ENCODE measurements at places on chromosomes 16 and 17.

- no peak for DNase-seq
Observed at GRCh38 chr17:36742267-36743000, 141.1 kb downstream of the MRM1 start.

- DNase-seq: no peak
Observed at GRCh38 chr17:51397361-51398127, 137.2 kb downstream of the UTP18 start.

DNA sequence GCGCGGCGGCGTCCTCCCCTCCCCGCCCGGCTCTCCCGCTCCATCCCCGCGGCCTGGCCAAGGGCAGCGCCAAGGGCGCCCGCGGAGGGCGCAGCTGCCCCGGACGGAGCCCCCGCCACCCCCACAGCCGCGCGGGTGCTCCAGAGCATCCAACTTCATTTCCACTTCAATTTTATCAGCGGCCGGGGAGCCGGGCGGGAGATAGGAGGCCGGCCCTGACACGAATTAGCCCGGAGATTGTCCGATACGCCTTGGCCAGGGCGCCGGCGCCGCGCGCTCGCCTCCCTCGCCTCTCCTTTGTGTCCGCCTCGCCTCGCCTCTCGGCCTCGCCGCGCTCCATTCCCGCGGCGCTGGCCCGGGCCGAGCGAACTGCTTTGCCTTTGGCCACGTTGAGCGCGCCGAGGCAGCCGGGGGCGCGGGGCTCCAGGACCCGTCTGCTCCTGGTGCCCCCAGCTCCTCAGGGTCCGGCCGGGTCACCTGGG is 129.1 kb upstream of the LHX1 start:
- no peak for DNase-seq

DNA sequence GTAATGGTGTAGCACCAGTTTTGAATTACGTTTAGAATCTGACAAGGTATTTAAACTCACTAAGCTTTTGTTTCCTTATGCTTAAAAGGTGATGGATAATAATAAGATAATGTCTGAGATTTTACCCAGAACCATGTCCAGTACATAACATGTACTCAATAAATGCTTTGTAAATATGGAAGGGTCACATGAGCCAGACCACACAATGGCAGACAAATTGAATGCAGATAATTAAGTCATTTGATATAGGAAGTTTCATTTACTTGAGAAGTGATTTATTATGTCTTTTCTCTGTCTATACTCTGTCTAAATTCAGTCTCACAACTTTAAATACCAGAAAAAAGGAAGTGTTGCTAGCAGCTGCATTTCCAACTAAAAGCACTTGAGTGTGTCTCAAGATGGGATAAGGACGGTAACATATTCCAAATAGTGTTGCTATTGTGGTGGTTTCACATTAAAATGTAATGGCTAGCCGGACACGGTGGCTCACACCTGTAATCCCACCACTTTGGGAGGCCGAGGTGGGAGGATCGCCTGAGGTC is 52.5 kb upstream of the DHX40 start:
- DNase-seq: no peak

- no peak for DNase-seq
Observed at GRCh38 chr17:56148333-56148732, 4.9 kb upstream of the ANKFN1 start.

DNA sequence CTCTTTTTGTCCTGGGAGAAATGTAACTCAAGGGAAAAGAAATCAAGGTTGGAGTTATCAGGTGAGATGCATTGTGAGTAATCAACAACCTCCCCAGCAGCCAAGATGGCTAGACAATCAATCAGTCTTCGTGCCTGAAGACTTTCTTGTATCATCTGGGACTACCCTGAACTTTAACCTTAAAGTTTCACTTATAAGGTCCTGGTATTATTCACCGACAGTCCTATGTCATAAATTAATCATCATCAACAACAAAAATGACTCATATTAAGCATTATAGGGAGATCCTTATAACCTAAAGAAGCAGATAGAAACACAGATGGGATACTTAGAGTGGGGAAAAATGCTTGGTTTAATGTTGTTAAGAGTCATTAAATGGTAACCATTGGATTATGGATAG is 7.7 kb upstream of the TEKT3 start:
- DNase-seq: no peak

GRCh38 chr16:46568472-46569230 is 52.5 kb downstream of the SHCBP1 start:
- DNase-seq: no peak

DNA sequence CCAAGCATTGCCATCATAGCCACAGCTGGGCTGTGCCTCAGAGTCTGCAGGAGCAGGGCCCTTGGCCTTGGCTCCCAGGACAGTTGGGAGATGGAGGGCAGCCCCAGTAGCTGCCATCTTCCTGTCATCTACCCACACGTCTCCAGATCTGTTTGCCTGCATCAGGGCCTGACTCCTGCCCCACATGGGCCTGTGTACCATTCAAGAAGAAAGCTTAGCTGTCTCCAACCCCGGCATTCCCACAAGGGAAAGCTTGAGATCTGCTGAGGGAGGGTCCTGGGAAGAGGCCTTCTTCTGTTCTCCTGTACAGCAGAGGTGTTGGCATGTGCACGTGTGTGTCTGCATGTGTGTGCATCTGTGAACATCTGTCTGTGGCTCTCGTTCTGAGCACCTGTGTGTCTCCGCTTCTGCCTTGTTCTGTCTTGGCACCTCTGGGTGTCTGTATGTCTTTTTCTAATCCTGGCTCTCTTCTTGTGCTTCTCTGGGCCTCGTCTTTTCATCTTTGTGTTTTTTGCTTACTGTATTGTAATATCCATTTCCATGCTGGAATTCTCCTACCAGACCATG is 122.2 kb downstream of the MRM1 start:
- no peak for DNase-seq

- DNase-seq: no peak
Observed at GRCh38 chr16:4691666-4692412, 1.5 kb upstream of the NUDT16L1 start.

DNA sequence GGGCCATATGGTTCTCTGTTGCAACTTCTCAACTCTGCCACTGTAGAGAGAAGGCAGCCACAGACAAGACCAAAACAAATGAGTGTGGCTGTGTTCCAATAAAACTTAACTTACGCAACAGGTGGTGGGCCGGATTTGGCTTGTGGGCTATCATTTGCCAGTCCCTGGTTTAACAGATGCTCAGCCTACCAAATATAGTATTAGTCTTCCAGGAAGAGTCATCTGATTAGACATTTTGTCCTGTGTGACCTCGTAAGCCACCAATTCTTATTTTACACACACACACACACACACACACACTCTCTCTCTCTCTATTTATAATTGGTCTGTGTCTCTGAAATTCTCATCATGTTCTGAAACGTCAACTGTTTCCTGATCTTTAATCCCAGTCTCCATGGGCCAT is 245.9 kb downstream of the XYLT1 start:
- no peak for DNase-seq

DNA sequence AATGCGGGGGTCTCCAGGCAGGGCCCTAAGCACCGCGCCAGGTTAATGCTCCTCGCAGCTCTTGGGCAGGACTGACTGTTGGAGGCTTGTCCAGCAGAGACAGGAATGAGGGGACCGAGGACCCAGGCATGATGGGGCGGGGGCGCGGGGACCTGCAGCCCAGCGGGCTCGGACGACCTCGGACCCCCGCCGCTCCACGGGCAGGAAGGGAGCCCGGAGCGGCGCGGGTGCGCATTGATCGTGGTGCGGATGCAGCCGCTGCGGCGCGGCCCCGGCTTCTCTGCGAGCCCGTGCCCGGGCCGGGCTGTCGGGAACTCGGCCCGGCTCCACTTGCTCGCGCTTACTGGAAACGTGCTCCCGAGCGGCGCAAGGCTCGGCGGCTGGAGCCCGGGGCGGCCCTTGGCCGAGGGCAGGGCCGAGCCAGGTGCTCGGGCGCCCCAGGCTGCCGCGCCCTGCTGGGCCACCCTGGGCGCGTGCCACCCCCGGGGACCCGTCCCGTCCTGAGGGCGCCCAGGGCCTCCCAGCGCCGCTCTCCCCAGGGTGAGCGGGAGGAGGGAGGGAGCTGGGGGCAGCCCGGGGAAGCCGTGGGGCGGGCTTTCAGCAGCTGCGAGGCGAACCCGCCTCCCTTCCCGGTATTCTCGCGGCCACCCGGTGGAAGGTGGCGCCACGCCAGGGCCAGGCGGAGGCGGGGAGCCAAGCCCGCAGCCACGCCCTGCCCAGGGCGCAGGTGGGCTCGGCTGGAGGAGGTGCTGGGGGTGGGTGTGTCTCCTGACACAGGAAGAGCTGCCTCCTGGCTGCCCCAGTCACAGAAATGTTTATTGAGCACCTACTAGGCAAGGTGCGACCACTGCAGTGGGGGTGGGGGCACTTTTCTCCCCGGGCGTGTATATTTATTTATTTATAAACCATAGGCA is 45.9 kb downstream of the SOCS3 start:
- DNase-seq: peak; percentile 45

DNA sequence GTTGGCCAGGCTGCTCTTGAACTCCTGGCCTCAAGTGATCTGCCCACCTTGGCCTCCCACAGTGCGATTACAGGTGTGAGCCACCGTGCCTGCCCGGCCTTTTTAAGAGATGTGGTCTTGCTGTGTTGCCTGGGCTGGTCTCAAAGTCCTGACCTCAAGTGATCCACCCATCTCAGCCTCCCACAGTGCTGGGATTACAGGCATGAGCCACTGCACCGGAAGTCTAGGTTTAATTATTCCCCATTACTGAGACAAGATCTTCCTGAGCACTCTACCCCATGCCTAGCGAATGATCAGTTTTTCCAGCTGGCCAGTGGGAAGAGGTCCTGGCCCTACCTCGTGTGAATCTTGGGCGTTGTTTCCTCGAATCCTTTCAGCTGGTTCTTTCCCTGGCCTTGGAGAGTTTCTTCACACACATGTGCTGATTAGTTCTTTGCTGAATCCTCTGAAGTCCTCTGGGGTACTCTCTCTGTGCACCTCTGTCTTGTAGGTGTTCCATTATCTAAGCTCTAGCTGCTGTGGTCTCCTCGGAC is 18.9 kb downstream of the C16orf54 start:
- DNase-seq: no peak

GRCh38 chr17:46822388-46822921 is 4.0 kb upstream of the WNT3 start:
- no peak for DNase-seq

- no peak for DNase-seq
Observed at GRCh38 chr17:2580661-2581060, 12.8 kb upstream of the PAFAH1B1 start.

- no peak for DNase-seq
Observed at GRCh38 chr16:75481475-75481874, 13.8 kb downstream of the CHST6 start.

- DNase-seq: no peak
Observed at GRCh38 chr17:37388266-37388665, 12.5 kb downstream of the C17orf78 start.

- no peak for DNase-seq
Observed at GRCh38 chr16:4247460-4247784, 5.5 kb upstream of the SRL start.

DNA sequence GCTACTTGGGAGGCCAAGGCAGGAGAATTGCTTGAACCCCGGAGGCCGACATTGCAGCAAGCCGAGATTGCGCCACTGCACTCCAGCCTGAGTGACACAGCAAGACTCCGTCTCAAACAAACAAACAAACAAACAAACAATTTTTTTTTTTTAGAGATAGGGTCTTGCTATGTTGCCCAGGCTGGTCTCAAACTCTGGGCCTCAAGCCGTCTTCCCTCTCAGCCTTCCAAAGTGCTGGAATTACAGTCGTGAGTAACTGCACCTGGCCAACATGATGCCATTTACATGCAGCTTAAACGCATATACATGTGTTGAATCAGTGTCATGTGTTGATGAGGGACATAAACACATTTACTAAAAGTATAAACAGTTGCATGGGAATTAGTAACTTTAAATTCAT is 2.0 kb upstream of the SLFN5 start:
- no peak for DNase-seq

DNA sequence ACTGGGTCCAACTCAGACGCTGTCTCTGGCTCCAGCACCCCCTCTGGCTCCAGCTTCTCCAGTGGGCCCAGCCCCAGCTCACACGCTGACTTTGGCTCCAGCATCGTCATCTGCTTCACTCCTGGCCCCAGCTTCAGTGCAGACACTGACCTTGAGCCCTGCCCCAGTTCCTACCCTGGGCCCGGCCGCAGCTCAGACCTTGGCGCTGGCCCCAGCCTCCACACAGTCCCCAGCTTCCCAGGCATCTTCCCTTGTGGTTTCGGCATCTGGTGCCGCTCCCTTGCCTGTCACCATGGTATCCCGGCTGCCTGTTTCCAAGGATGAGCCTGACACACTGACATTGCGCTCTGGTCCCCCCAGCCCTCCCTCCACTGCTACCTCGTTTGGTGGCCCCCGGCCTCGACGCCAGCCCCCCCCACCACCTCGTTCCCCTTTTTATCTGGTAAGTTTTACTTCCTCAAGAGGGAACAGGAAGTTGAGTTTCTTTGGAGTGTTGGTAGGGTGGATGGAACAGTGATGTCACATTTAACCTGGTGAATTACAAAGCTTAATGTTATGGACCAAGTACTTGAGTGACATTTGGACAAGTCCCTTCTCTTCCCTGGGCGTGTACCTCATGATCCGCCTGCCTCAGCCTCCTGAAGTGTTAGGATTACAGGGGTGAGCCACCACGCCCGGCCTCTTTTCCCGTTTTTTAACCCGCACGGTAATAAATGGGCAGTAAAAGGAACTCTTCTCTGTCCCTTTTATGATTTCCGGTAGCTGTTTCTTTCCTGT is 23.4 kb upstream of the PHKG2 start:
- no peak for DNase-seq

GRCh38 chr17:68512960-68513474 is 787 bp downstream of the PRKAR1A start:
- DNase-seq: no peak

- DNase-seq: no peak
Observed at GRCh38 chr17:64117981-64118979, 11.7 kb downstream of the ERN1 start.

- DNase-seq: no peak
Observed at GRCh38 chr17:2087597-2088211, 32.8 kb downstream of the HIC1 start.

DNA sequence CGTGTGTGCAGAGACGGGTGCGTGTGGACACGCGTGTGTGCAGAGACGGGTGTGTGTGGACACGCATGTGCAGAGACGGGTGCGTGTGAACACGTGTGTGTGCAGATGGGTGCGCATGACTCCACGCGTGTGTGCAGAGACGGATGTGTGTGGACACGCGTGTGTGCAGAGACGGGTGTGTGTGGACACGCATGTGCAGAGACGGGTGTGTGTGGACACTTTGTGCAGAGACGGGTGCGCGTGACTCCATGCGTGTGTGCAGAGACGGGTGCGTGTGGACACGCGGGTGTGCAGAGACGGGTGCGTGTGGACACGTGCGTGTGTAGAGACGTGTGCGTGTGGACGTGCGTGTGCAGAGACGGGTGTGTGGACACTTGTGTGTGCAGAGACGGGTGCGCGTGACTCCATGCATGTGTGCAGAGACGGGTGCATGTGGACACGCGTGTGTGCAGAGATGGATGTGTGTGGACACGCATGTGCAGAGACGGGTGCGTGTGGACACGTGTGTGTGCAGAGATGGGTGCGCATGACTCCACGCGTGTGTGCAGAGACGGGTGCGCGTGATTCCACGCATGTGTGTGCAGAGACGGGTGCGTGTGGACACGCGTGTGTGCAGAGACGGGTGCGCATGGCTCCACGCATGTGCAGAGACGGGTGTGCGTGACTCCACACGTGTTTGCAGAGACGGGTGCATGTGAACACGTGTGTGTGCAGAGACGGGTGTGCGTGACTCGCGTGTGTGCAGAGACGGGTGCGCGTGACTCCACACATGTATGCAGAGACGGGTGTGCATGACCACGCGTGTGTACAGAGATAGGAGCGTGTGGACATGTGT is 1.6 kb upstream of the CD7 start:
- no peak for DNase-seq

Measured in NCI-H1048 (cell line).